ENCODE measurements at places on chromosomes 2 and 18.

- no peak for DNase-seq
Measured at GRCh38 chr2:116874021-116874420, 940.5 kb upstream of the DDX18 start.

DNA sequence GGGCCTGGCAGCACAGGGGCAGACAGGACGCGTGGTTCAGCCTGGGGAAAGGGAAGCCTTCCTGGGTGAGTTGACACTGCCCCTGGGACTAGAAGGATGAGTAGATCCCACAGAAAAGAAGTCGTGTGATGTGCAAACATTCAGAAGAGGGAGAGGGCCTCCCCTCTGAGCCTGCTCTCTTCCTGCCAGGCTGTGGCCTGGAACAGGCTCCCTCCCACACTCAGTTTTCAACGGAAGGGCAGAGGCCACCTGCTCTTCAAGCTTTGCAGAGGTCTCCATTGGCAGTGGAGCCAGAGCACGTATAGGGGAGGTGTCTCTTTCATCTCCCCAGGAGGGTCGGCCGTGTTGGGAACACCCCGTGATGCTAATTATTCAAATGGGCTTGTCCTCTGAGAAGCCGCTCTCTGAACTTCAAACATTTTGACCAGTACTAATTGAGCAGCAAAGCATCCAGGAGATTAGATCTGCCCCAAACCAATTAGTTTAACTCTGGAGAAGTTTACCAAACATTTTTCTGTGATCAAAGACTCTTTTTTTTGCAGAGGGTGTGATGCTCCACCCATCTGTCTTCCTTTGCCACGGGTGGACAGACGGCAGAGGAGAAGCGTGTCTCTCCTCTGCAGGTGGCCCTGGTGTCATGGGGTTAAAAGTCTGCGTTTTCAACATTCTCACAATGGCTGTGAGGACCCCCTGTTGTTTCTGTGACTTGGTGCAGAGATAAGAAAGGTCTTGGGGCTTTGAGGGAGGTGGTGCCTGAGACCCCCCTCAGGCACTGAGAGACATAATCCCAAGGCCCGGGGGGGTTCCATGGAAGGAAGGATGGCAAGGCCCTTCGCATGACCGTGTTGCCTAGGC is 29.5 kb upstream of the ODC1 start:
- no peak for DNase-seq

DNA sequence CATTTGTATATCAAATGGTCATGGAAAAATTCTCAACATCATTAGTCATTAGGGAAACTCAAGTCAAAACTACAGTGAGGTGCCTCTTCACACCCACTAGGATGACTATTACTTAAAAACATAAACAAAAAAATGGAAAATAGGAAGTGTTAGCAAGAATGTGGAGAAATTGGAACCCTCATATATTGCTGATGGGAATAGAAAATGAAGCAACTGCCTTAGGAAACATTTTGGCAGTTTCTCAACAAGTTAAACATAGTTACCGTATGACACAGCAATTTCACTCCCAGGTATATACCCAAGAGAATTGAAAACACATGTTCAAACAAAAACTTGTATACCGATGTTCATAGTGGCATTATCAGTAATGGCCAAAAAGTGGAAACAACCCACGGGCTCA is 18.1 kb upstream of the CYP26B1 start:
- DNase-seq = no peak

DNA sequence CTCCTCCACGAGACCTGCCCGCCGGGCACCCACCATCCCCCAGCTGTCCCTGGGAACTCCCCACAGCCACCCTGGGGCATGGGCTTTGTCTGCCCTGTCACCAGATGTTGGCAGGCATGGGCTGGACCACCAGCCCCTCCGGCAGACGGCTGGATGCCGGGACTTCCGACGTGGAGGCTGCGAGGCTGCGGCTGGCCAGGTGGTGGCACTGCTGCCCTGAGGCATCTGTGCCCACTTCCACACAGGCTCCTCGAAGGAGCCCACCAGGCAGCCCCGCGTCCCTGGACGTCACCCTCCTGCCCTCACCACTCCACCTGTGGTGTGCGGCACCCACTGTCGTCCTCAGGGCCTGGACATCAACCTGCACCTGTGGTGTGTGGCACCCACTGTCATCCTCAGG is 319.9 kb upstream of the SALL3 start:
- DNase-seq = no peak

GRCh38 chr2:216343221-216343980 is 28.9 kb downstream of the MARCHF4 start:
- no peak for DNase-seq

DNA sequence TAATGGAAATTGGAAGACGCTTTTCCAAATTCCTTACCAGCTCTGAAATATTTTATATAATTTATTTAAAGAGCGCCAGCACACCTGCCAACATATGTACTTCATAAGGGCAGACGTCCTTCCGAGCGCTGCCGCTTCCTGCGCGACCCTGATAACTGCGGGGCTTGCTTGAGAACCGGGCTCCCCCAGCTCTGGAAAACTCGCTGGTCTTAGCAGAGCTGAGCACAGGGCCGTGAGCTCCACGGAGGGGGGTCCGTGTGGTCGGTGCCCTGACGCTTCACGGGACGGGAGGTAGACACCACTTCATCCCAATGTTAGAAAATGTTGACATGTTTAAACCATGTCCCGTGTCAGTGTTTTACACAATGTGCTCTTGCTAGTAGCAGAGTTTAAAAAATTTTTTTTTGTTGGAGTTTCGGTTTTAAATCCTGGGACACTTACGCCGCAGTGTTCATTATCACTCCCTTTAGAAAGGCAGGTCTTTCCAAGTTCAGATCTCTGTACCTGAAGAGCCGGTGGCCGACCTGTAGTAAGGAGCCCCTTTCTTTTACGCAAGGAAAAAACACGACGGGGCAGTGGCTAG is 1.6 kb downstream of the NFATC1 start:
- DNase-seq = no peak

GRCh38 chr2:148745151-148745851 is 100.8 kb downstream of the EPC2 start:
- DNase-seq = no peak

- no peak for DNase-seq
Measured at GRCh38 chr2:148926291-148926961, 51.4 kb downstream of the KIF5C start.

DNA sequence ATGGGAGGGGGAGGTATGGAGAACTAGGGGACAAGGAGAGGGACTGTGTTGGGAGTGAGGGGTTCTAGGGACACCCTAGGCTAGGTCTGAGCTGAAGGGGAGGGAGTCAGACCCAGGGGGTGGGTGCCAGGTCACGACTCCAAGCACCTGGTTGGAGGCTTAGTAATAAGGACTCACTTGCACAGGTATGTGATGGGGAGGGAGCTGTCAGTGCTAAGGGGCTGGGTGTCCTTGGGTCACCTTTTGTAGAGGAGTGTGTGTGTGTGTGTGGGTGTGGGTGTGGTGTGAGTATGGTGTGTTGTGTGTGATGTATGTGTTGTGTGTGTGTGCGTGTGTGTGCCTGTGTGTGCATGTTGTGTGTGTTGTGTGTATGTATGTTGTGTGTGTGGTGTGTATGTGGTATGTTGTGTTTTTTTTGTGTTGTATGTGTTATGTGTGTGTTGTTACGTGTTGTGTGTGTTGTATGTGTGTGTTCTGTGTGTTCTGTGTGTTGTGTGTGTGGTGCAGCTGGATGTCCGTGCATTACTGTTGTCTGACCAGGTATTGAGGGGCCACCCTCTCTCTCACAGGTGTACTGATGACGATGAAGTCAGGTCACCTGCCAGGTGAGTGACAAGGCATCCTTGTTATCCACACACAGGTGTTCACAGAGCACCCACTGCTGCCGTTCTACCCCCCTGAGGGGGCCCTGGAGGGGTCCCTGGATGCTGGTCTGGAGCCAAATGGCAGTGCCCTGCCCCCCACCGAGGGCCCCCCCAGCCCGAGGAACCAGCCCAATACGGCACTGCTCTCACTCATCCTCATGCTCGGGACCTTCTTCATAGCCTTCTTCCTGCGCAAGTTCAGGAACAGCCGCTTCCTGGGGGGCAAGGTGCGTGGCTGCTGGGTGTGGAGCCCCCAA is 9.8 kb downstream of the SLC4A3 start:
- DNase-seq = no peak

GRCh38 chr18:79005653-79006052 is 26.0 kb downstream of the SALL3 start:
- no peak for DNase-seq

DNA sequence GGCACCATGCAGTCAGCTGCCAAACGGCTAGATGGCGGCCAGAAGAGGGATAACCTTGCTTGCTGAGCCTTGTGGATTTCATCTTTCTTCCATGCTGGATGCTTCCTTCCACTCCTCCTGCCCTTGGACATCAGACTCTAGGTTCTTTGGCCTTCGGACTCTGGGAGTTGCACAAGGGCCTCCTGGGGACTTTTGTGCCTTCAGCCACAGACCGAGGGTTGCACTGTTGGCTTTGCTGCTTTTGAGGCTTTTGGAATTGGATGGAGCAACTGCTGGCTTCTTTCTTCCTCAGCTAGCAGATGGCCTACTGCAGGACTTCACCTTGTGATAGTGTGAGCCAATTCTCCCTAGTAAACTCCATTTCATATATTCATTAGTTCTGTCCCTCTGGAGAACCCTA is 31.0 kb downstream of the STRADB start:
- no peak for DNase-seq

DNA sequence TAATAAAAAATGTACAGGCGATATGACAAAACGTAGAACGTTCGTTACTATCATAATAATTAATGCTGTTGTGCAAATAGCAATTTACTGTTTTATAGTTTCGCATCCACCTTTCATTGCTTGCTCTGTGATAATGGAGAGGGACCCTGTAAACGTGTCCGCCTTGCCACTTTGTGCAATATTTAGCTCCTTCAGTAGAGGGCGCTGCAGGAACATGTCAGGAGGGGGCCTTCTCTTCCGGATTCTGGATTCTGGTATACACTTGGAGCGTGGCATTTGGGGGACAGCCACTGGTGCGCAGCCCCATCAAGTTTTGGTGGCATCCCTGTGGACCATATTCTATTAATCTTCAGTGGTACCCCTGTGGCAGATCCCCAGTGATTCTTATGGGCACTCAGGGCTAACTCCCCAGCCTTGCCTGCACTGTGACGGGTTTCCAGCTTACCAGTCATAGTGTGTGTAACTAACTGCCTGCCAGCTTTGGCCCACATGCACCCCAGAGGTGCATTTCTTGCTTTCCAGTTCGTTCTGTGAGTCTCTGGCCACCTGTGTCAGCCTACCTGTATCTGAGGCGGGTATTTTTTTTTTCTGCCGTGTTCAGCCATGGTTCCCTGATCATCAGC is 140.3 kb downstream of the CYRIA start:
- DNase-seq = no peak

- DNase-seq = no peak
Measured at GRCh38 chr18:21484851-21485636, 115.5 kb downstream of the ESCO1 start.

GRCh38 chr2:147712051-147712450 is 132.8 kb upstream of the ACVR2A start:
- no peak for DNase-seq

DNA sequence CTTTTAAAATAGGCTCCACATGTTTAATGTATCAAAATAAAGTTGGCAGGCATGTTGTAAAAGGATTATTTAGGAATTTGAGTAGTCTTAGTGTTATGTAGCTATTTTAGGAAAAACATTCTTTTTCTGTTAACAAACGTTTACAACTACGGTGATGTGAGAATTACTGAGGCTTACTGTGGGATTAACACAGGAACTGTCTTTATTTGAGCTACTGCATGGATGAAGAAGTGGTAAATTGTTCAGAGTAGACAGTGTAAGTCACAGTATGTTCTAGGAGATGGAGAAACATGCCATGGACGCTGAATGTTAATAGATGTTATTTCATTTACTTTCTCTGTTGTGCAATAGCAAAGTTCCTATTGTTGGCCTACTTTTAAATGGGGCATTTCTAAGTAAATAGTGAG is 1.6 kb downstream of the PPM1B start:
- DNase-seq = no peak

DNA sequence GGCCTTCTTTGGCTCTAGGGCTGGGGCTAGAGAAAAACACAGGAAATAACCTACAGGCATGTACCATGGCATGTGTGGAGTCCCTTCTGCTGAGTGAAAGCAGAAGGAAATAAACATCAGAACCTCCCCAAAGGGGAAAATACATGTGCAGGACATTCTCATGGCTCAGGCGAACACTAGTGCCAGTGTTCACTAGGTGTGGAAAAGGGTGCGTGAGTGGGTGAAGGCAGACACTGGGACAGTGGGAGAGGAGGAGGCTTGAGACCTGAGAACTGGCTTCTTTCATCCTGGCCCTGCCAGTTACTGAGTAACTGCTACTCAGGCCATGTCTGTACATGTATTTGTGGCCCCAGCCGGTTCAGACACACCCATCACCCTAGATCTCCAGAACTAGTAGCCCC is 268.2 kb downstream of the PRKCE start:
- DNase-seq = no peak

- no peak for DNase-seq
Measured at GRCh38 chr2:220575963-220576362, 948.5 kb downstream of the SLC4A3 start.

- no peak for DNase-seq
Measured at GRCh38 chr2:150389447-150389846, 98.0 kb downstream of the RND3 start.

GRCh38 chr2:56088411-56088810 is 95.4 kb upstream of the CCDC85A start:
- no peak for DNase-seq

GRCh38 chr2:37390777-37391176 is 46.3 kb downstream of the QPCT start:
- DNase-seq = no peak

DNA sequence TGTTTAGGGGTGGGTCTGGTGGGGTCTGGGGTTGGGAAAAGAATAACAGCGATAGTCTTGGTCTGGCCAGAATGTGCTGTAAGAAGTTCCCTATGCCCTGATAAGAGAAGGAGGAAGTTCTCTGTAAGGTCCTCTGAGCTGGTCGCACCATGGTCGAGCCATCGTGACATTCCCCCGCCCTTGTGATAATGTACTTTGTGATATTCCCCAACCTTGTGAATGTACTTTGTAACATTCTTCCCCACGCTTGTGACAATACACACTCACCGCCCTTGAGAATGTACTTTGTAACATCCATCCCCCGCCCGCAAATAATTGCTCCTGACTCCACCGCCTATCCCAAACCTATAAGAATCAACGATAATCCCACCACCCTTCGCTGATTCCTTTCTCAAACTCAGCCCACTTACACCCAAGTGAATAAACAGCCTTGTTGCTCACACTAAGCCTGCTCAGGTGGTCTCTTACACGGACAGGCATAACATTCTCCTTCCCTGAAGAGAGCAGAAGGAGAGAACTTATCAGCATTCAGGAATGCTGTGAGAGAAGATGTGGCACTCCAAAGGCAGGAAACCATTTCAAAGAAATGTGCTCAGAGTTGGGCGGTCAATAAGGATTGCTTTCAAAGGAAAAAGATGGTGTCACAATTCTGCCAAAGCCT is 17.8 kb upstream of the DUSP19 start:
- no peak for DNase-seq

- DNase-seq = no peak
Measured at GRCh38 chr2:163573652-163574051, 162.2 kb downstream of the FIGN start.

GRCh38 chr2:160336105-160336504 is 136.0 kb upstream of the ITGB6 start:
- DNase-seq = no peak

Measured in left forelimb (tissue), 1 donor.